CD4-positive, alpha-beta T cell treated with Interleukin-6 at 100 ng/mL for 8 hours (primary cell): ENCODE measurements at places on chromosomes 11 and 22.

DNA sequence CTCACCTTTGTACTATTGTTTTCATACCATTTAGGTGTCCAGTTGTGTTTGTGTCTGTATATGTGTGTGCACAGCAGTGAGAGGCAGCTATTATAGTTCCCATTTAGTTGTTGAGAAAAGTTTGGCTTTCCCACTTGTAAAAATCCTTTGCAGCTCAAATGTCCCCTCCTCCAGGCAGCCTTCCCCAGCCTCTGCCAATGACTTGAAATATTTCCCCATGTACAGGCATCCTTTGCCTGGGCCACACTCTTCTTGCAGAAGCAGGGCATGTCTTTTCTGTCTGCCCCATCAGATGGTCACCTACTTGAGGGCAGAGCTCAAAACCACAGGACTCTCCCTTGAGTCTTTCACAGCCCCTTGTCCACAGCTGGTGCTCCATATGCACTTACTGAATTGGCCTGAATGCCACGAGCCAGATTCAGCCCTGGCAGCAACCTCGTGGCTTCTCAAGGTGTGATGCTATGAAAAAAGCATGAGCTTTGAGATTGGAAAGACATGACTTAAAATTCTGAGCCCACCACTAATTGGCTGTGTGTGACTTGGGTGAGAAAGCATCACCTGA lies 39.3 kb downstream of the MYEOV start:
- DNase-seq: no peak

- DNase-seq: no peak
Observed at GRCh38 chr22:35301372-35301874, 1.7 kb downstream of the TOM1 start.

- no peak for DNase-seq
Observed at GRCh38 chr11:113932788-113933187, 28.2 kb downstream of the HTR3B start.

DNA sequence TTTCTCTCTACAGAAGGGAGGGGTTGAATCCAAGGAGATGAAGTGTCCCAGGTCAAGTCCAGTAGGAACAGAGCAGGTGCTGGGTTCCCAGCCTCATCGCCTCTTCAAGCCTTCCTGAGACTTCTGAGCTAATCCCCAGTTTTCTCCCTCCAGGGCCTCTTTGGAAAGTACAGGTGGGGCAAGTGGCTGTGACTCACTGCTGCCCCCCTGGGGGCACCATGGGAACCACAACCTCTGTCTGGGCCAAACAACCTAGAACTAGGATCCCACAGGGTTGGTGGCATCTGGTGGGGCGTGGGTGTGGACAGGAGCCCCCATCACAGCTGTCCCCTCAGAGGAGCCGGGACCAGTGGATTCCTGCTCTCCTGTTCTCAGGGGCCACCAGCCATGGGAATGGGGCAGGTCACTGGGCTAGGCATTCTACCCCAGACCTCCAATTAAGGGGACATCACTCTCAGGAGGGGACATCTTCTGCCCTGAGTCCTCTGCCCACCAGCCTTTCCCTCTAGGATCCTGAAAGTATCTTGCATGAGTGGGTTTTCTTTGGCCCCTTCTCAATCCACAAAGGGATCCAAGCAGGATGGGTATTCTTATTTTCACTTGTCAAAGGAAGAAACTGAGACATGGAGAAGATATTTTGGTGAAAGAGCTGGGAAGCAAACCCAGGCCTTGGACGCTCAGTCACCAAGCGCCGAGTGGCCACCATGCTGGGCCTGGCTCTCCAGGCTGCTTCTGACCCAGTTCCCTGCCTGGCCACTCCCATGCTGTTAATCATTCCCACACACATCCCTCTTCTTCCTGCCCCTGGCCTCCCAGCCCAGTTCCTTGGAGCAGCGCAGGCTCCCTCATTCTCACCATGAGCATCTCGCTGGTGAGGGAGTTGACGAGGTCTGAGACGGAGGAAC lies 23.8 kb downstream of the LRRC10B start:
- DNase-seq: peak; percentile 19

GRCh38 chr11:129894278-129895125 lies 876 bp downstream of the NFRKB start:
- peak; percentile 4 for DNase-seq

DNA sequence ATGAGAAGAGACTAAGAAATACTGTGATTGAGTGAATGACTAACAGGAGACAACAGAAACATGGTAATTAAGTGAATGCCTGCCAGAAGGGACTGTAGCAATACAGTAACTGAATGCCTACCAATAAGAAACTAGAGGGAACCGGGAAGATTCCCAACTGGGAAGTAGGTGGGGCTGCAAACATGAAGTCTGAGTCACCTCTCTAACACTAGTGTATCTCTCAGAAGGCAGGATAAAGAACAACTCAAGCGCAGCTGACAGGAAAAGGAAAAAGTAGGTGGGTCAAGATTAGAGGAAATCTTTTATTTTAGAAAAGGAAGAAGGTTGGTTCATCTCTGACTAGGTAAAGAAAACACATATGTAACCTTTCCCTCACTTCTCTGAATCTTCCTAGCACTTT lies 14.0 kb downstream of the C11orf42 start:
- no peak for DNase-seq

GRCh38 chr22:29914165-29914564 lies 31.2 kb downstream of the MTMR3 start:
- DNase-seq: no peak

GRCh38 chr11:94734563-94735275 lies 33.4 kb upstream of the AMOTL1 start:
- no peak for DNase-seq

GRCh38 chr22:35804421-35804820 lies 86.7 kb downstream of the APOL5 start:
- no peak for DNase-seq

DNA sequence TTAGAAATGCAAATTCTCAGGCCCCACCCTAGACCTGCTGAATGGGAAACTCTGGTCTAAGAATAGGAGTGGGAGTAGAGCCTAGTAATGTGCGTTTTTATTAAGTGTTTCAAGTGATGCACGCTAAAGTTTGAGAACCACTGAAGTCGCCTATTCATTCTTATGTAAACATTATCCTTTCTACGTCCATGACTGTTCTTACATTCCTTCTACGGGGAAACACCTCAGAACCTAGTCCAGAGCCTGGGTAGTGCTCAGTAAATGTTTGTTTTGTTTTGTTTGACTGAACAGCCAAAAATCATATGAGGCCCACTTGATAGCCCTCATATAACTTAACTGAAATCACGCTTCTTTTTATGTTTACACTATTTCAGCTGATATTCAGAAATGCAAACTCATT lies 29.8 kb downstream of the VSIG10L2 start:
- no peak for DNase-seq

GRCh38 chr11:64294774-64295173 lies 3.7 kb downstream of the KCNK4 start:
- DNase-seq: no peak

- DNase-seq: no peak
Observed at GRCh38 chr11:122742301-122743018, 86.9 kb downstream of the UBASH3B start.

DNA sequence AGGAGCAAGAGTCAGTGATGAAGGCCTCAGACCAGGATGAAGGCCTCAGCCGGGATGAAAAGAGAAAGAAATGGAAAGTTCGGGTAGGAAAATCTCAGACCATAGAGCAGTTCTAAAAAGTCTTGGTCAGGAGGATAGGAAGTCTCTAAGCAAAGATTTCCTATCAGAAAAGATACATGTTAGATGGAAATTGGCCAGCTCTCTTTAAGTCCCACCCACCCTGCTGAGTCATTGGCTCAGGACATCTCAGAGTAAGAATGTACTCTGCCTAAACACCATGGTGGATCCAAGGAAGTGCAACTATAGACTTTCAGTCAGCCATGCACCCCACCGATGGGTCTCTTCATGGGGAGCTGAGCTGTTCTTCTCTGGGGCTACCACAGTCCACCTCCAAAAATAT lies 4.4 kb downstream of the OR8B3 start:
- DNase-seq: no peak

DNA sequence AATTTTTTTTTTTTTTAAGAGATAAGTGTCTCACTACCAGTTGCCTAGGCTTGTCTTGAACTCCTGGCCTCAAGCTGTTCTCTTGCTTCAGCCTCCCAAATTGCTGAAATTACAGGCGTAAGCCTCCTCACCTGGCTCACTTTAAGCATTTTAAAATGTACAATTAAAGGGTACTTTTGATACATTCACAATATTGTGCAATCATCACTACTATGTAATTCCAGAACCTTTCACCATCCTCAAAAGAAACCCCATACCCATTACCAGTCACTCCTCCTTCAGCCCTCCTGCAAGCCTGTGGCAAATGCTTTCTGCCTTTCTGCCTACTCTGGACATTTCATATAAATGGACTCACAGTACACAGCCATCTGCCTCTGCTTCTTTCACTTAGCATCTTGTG lies 34.5 kb upstream of the WT1 start:
- DNase-seq: no peak
